ENCODE measurements at places on chromosomes 13 and 19. TPM values are rescaled to one million over a fixed set of nuclear protein-coding genes. Genes with fewer than 3 reads are reported as not detected.

Gene WDR62
- total RNA-seq = 39.8 TPM

DNA sequence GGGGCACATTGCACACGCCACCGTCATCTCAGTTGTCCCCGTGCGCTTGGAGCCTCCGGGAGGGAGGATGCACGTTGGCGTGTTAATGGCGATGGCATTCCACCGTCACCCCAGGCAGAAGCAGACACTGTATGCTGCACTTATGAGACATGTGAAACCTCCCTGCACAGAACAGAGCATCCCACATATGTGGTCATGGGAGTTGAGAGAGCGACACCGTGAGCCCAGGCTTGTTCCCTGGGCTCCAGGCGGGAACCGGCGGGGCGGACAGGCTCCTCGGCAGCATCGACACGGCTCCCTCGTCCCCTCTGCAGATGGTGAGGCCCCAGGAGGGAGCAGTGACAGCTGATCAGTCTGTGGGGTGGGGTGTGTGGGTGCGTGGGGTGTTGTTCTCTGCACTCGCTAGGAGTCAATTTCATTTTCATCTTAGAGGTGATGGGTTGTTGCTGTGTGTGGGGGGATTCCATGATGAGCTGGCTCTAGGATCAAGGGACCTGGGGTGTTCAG lies 40.4 kb downstream of the CRTC1 start:
- no peaks in the 10 kb centered on the region for H3K27me3 ChIP-seq
- no peak for DNase-seq
- H3K27ac ChIP-seq = no peak overlapping the region
- H3K4me3 ChIP-seq = no peak overlapping the region
- no peaks in the 10 kb centered on the region for H3K36me3 ChIP-seq
- no peaks in the 10 kb centered on the region for H3K4me1 ChIP-seq

Gene ODAD3
- total RNA-seq = 1.6 TPM

Gene IGFL3
- total RNA-seq = not detected

DNA sequence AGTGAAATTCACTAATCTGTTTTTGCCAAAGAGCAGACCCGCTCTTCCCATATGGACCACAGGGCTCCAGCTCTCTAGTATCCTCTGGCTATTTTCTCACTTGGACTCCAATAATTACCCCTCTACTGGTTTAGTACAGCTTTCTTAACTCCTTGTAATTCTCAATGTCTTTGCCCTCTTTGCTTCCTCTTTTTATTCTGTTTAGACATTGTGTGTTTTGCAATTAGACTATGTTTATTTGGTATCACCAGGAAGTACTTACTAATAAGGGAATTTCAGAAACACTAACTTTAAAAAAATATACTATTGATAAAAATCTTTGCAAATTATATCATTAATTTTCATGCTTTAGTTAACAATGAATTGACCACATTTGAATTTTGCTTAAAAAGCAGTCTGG lies 111.6 kb upstream of the OBI1 start:
- DNase-seq = no peak
- H3K4me1 ChIP-seq = no peaks in the 10 kb centered on the region
- H3K27me3 ChIP-seq = no peaks in the 10 kb centered on the region
- no peaks in the 10 kb centered on the region for H3K36me3 ChIP-seq
- H3K27ac ChIP-seq = no peak overlapping the region

Gene BCAM
- total RNA-seq = 81.4 TPM

DNA sequence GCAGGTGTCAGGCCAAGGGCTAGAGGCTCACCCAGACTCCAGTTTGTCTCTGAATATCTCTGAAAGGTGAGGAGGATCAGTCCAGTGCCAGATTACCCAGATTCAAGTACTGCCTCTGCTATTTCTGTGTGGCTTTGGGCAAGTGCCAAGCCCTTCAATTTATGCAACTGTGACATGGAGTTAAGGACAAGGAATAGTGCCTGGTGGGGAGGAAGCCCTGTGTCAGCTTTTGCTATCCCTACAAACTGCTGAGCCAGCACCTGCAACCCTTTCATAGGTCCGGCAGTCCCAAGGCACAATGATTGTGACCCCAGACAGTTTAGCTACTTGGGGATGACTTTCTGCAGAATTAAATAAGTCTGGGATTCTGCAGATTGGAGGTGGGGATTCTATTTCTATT lies 123.0 kb downstream of the KL start:
- H3K36me3 ChIP-seq = no peaks in the 10 kb centered on the region
- DNase-seq = no peak
- H3K27ac ChIP-seq = no peak overlapping the region
- H3K27me3 ChIP-seq = no peaks in the 10 kb centered on the region

DNA sequence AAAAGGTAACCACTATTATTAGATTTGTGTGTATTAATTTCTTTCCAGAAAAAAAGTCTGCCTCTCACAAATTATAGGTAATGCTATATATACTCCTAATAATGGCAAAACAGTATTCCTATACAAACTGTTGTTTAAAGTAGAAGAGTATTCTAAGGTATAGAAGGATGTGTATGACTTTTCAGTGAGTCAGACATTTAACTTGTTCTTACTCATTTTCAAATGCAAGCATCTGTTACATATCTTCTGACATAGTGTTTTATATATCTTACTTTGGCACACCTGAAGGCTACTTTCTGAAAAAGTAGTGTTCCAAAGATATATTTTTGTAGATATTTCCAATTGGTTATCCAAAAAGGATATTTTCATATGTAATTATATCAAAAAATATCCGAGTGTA lies 3.5 kb upstream of the SLITRK5 start:
- no peaks in the 10 kb centered on the region for H3K36me3 ChIP-seq
- no peaks in the 10 kb centered on the region for H3K27me3 ChIP-seq
- H3K27ac ChIP-seq = no peak overlapping the region
- H3K4me3 ChIP-seq = no peak overlapping the region
- no peak for DNase-seq
- H3K4me1 ChIP-seq = no peaks in the 10 kb centered on the region

Data from H1 (cell line).